ENCODE measurements at places on chromosomes 1 and 21.

DNA sequence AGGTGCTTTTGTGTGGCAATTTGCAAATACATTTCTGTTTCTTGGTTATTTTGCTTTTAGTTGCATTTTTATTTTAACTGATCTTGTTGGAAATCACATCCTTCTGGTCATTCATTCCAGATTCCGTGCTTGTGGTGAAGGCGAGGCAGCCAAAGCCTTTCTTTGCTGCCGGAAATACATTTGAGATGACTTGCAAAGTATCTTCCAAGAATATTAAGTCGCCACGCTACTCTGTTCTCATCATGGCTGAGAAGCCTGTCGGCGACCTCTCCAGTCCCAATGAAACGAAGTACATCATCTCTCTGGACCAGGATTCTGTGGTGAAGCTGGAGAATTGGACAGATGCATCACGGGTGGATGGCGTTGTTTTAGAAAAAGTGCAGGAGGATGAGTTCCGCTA, 34.8 kb upstream of the CD101 start:
- no peak for DNase-seq

GRCh38 chr1:154726443-154726842, 118.5 kb upstream of the ADAR start:
- DNase-seq: no peak

- DNase-seq: no peak
These were observed 11.1 kb upstream of the CD48 start for GRCh38 chr1:160722726-160723125.

DNA sequence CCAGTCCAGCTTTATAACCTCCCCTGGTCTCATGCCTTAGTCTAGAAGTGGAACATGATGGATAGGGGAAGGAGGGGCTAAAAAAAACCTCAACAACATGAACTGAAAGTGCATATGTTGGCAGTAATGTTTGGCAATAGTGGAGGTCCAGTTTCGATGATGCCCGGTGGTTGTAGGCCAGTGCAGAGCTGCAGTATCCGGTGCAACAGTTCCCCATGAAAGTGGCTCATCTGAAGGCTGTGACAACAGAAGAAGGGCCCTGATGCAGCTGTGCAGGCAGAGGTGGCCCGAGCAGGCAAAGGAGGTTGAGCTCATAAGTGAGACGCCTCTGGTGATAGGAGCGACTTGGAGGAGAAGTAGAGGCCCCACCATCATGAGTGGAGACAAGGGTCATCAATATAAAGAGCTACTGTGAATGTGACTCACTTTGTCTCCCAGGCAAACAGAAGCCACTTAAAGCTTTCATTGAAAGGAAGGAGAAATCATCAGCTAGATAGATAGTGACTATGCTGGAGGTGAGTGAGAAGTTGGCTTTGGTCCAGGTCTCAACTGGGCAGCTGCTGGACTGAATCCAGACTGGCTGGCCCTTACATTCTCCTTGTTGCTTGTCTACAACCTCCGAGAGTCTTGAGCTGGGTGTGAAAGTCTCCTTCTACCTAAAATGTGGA, 10.2 kb upstream of the CREG1 start:
- no peak for DNase-seq

All from GM12891 (cell line).